SW 1271 (cell line): ENCODE measurements at places on chromosomes 16 and 17.

DNA sequence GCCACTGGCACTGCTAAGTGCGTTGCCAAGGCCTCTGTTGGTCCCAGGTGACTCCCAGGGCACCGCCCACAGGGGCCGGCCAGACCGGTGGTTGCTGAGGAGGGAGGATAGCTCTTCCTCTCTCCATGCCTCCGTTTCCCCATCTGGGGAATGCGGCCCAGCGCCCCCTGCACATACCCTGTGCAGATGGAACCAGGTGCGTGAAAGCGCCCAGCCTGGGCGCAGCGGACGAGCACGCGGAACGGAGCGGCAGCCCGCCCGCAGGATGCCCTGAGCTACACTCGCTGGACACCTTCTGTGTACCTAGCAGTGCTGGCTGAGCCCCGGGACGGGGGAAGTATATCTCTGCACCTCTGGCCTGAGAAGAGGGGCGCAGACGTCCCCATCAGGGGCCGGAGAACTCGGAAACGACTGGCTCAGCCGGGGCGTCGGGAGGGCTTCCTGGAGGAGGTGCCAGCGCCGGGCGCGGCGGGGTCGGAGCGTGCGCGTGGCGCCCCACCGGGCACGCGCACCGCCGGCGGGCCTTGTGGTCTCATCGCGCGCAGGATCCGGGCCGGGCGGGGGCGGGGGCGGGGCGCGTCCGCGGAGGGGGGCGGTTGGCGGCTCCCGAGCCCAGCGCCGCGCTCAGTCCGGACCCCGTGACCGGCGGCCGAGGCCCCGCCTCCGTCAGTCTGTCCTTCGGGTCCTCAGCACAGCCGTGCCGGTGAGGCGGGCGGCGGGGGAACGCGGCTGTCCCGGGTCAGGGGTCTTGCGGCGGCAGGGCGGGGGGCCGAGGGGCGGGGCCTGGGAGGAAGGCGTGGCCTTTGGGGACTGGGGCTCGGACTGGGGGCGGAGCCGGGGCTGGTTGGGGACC lies at the start of the genes CCDC78 and HAGHL:
Gene CCDC78 (minus strand): TSS at position 6 of the 853 bp plus-strand sequence. CDS start 76 bp downstream, outside the sequence.
Gene HAGHL (plus strand): TSS at position 669 of the 853 bp plus-strand sequence. CDS start 404 bp downstream, outside the sequence.
- no peak for DNase-seq

DNA sequence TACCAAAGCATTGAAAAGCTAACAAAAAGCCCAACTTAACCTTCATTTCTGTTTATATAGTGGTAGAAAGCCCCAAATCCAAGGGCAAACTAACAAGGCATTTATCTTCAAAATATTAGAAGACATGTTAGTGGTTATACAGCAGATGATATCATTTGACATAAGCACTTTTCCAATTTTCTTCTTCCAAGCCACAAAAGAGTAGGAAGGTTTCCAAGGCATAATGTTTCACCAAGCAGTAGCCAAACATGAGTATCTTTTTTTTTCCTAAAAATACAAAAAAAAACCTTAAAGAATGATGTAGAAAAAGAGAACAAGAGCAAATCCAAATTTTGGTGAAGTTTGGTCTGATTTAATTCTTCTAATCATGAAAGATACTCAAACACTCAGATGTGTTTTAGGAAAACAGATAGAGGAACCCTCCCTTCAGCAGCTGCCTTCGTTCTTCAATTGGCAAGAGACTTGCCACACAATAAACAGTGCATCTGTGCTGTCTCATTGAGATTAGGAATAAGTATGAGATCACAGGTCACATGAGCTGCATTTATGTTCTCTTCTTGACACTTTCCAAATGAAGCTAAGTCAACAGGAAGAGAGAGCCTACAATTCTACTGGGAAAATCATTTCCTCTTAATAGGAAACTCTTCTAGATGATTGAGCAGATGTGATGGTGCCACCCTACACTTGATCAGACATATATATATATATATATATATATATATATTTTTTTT lies 106.7 kb downstream of the TTC19 start:
- DNase-seq, result no peak

- no peak for DNase-seq
These were observed 116.7 kb downstream of the GAS7 start for GRCh38 chr17:10081571-10082169.

- DNase-seq, result no peak
These were observed 14.1 kb upstream of the FOXJ1 start for GRCh38 chr17:76154936-76155845.

DNA sequence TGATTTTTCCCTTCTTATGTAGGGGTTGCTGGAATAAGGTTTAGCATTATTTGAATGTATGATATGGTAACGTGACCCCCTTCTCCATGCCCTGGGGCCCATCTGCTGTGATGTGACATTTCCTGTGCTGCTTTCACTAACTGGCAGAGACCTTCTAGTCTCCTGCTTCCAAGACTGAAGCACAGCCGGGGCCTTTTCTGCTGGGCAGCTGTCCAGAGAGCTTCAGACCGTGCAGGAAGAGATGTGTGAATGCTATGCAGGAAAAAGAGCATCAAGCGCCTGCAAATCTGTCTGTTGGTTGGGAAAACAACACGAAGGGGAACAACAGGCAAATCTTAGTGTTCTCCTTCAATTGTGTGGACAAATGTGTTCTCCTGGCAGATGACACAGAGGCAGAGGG lies 128.5 kb downstream of the SPACA3 start:
- DNase-seq, result no peak

GRCh38 chr17:32558997-32559650 lies 72.3 kb downstream of the CDK5R1 start:
- no peak for DNase-seq

GRCh38 chr16:29789775-29790182 lies 772 bp upstream of the KIF22 start:
- no peak for DNase-seq

DNA sequence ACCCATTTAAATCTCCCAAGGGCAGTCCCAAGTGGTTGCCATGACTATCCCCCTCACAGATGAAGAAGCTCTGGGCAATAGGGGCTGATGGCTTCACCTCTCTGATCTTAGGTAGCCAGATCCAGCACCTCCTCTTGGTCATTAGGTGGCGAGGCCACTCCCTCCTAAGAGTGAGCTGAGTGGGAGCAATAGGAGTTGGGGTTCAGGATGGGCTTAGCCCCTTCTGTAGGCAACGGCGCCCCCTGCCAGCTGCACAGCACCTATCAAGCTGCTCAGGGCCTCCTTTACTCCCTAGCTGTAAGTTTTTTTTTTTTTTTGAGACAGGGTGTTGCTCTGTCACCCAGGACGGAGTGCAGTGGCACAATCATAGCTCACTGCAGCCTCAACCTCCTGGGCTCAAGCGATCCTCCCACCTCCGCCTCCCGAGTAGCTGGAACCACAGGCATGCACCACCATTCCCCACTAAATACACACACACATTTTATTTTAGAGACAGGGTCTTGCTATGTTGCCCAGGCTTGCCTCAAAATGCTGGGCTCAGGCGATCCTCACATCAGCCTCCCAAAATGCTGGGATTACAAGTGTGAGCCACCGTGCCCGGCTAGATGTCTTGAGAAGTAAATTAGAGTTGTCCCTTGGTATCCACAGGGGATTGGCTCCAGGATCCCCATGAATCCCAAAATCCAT lies 3.5 kb upstream of the RRAD start:
- DNase-seq, result peak; percentile 32

DNA sequence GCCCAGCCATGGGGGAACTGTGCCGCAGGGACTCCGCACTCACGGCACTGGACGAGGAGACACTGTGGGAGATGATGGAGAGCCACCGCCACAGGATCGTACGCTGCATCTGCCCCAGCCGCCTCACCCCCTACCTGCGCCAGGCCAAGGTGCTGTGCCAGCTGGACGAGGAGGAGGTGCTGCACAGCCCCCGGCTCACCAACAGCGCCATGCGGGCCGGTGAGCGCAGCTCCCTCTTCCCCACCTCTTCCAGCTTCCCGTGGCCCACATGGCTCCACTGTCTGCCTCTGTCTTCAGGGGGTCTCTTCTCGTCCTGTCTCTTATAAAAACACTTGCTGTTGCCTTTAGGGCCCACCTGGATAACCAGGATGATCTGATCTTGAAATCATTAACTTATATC lies 11.6 kb downstream of the CARD14 start:
- DNase-seq, result no peak

DNA sequence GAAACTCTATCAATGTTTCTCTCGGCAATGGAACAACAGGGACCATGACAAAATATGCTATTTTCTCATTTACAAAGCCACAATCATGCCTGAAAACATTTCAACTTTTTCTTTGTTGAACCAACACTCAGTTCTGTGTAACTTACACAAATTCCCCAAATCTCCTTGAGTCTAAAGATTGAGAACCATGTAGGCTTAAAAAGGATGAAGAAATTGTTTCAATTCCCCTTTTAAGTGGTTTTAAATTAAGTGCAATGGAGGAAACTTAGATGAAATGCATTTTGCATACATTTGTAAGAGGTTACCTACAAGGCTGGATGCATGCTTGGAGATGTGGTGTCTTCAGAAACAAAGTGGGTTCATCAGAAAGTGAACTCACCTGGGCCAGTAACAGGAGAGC lies 566.4 kb upstream of the CDH11 start:
- DNase-seq, result no peak

- no peak for DNase-seq
These were observed 55.2 kb downstream of the TBC1D16 start for GRCh38 chr17:79980246-79981043.

DNA sequence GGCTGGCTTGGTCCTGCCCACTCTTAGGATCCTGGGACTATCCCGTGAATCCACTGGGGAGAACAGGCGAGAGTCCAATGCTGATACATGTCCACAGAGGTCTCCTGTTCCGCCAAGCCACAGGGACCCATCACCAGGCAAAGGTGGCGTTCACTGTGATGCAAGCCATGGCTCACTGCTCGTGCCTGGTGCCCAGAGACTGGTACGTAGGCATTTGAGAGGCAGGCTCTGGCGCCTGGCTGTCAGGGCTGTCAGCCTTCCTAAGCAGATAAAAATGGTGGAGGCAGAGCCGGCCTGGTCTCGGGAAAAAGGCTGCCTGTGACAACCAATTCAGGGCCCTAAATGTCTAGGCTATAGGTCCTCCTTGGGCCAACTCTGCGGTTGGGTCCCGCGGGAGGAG lies 2329.0 kb downstream of the TP53TG3F start:
- DNase-seq, result no peak

- no peak for DNase-seq
These were observed 85.1 kb upstream of the TBX2 start for GRCh38 chr17:61314368-61315078.

GRCh38 chr17:47119746-47120520 lies 69.2 kb downstream of the CDC27 start:
- DNase-seq, result peak; percentile 20

- no peak for DNase-seq
These were observed 16.7 kb downstream of the ASGR2 start for GRCh38 chr17:7097940-7098339.

- DNase-seq, result no peak
These were observed 28.2 kb upstream of the ADGRG1 start for GRCh38 chr16:57600048-57600835.

GRCh38 chr17:48502901-48503300 lies 27.9 kb downstream of the HOXB1 start:
- DNase-seq, result no peak

DNA sequence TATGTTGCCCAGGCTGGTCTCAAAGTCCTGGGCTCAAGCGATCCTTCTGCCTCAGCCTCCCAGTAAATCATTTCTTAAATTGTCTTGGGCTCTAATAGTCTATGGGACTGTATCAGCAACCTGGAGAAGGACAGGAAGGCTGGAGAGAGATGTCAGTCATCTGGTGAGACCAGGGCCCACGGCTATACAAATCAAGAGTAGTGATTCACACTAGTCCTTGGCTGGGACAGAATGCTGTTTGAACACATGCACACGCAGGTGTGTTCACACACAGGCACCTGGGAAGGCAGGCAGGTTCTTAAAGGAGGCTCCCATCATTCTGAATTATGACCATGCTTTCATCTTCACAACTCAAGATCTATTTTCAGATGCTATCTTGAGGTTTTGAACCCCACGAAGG lies 14.1 kb downstream of the NQO1 start:
- no peak for DNase-seq

DNA sequence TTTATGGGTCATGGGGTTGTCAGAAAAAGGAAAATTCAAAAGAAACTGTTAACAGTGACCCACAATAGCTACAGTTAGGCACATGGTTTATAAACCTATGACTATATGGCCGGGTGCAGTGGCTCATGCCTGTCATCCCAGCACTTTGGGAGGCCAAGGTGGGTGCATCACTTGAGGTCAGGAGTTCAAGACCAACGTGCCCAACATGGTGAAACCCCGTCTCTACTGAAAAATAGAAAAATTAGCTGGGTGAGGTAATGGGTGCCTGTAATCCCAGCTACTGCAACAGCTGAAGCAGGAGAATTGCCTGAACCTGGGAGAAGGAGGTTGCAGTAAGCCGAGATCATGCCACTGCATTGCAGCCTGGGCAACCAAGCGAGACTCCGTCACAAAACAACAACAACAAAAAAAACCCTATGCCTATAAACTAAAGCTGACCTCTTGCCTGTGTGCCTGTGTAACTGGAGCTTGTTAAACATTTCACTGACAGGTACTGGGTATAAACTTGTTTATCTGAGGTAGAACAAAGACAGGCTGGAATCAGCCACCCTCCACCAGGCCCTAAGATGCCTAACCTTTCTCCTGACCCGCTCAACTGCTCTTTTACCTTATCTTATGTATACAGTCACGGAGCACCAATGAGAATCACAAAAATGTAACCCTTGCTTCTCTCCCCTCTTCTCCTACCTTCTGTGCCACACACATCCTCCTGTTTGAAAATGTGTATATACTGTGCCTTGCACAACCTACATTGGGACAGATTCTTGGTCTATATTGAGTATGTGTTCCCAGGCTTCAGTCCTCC lies 62.9 kb upstream of the ATF7IP2 start:
- DNase-seq, result no peak

- DNase-seq, result peak; percentile 86
These were observed at the start of gene OSGIN1 for GRCh38 chr16:83952940-83953795. TSS of gene OSGIN1 (plus strand) at chr16:83953240. CDS start at chr16:83957672, 4,432 bp downstream.
